ENCODE measurements at places on chromosomes 11 and 22.

- DNase-seq = no peak
Observed at GRCh38 chr11:15430381-15430780, 315.7 kb downstream of the INSC start.

DNA sequence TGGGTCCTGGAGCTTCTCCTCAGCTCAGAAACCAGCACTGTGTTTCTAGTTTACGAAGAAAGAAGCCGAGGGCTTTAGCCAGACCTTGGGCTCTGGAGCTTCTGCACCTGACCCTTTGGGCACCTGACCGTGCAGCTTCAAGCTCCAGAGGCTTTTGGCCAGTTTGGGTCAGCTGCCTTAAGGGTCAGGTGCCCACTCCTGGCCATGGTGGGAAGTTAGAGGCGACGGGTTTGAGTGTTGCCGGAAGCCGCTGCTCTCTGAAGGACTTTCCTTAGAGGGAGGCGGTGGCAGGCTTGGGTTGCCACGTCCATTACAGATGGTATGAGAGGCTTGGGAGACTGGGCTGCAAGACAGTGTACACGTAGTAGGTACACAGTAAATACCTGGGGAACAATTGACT lies 52.3 kb downstream of the PISD start:
- no peak for DNase-seq

DNA sequence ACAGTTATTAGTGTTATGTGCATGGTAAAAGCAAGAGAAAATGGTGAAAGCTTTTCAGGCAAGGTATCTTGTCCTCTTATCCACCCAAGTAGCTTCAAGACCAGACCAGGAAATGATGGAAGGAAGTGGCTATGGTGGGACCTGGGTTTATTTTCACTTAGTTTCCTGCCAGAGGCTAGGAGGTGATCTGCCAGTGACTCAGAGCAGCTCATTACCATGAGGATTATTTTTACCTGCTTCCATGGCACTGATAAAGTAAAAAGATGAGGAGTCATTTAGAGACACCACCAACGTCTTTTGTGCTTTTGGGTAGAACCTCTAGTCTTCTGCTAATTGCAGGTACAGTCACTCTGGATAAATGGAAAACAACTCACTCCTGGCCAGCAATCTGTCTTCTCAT lies 339.9 kb upstream of the KIRREL3 start:
- DNase-seq = no peak

- DNase-seq = no peak
Observed at GRCh38 chr11:111694851-111695250, 71.3 kb downstream of the PPP2R1B start.

DNA sequence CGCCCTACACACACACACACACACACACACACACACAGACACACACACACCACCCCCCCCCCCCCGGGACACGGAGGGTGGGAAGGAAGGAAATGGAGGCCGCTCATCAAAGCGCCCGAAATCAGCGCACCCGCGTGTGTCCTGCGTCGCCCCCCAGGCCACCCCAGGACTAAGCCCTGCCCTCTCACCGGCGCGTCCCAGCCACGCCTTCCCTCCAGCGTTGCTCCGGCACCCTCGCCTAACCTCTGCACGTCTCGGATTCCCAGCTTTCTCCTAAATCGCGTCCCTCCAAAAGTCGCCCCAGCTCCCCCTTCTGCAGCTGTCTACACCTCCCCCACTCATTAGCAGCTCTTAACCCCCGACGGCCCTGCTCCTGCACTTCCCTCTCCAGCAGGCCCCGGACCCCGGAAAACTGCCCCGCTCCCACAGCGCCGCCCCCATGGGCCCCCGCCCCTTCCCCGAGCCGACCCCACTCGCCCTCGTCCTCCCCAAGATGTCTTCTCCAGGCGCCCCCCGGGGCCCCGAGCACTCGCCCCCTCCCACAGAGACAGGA lies 557 bp downstream of the PACSIN2 start:
- no peak for DNase-seq

GRCh38 chr11:11577251-11577855 lies 44.5 kb downstream of the GALNT18 start:
- no peak for DNase-seq

DNA sequence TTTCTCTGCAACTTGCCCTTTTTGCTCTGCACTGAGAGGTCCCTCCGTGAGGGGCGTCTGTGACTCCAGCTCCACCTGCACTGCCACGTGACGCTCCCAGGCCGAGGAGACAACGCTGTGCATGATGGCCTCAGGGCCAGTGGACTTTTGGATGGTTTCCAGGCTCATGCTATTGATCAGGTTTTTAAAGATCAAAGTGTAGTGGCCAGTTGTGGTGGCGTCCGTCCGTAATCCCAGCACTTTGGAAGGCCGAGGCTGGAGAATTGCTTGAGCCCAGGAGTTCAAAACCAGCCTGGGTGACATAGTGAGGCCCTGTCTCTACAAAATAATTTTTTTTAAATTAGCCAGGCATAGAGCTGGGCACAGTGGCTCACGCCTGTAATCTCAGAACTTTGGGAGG lies 16.1 kb downstream of the RPL3 start:
- no peak for DNase-seq

GRCh38 chr11:114314096-114314495 lies 17.9 kb downstream of the NNMT start:
- DNase-seq = no peak

GRCh38 chr11:64107303-64107702 lies 58.6 kb downstream of the MACROD1 start:
- no peak for DNase-seq

DNA sequence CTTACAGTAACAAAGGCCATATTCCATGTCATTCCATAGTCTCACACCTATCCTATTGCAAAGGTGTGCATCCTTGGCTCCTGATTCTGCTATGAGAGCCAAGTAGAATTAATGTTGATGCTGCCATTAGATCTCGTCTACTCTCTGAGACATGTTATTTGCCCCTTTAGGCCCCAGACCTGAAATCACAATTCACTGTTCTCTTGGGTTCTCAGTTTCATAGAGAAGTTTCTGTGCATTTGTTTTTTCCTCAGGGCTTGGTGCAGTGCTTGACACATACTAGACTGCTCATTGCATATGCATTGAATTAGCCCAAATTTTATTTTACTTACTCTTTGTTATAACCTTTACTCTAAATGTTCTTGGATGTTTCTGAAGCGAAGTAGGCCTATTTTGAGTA lies 265.7 kb downstream of the JRKL start:
- DNase-seq = no peak

- peak; percentile 65 for DNase-seq
Observed at GRCh38 chr11:60251485-60252212, 8.7 kb upstream of the MS4A4E start.

DNA sequence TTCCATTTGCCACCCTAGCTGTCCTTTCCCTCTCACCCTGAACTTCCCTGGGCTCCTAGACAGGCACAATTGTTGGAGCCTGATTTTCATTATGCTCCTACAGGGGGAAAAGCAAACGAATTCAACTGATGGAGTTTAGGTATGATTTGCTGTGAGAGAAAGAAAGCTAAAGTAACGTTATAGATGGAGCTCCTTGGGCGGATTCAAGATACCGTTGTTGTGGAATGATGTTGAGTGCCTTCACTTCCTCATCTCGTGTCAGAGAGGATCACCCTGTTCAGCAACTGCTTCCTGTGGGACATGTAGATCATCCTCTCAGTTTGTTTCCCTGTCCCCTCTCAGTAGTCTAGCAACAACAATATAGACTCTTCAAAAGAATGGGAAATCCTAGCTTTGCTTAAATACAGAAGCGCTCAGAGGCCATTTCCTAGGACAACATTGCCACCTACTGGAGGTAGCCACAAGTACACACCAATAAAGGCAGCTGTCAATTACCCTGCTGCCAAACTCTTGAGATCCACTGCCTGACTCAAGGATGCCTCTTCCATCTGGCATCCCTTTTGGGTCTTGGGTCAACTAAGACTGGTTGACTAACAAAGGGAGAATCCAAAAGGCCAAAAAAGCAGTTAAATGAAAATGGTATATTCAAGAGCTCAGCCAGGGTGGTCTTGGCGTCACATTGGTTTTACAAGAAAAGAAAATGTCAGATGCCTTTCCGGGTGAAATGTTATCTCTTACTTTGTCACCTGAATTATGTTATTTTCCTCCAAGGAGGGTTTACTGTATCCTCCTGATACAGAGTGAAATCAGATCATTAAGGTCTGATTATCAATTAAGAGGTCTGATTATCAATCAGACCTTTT lies 13.5 kb upstream of the DTX4 start:
- DNase-seq = peak; percentile 71

DNA sequence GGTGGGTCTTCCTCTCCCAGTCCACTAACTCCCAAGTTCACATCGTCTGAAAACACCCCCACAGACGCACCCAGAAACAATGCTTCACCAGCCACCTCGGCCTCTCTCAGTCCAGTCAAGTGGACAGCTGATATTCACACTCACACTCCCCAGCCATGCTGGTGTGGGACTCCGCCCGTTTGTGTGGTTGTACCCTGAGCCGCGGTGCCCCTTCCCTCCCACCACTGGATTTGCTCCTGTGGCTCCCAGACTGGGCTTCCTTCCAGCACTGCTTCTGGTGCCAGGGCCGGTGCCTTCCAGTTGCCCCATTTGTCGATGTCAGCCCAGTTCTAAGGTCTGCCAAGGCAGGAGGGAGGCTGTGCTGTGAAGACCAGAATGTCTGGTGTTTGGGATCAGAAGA lies 37.9 kb upstream of the PLET1 start:
- no peak for DNase-seq

- no peak for DNase-seq
Observed at GRCh38 chr11:16547879-16548278, 190.6 kb upstream of the C11orf58 start.
